Activated CD4-positive, alpha-beta T cell treated with anti-CD3 and anti-CD28 coated beads for 36 hours (primary cell): ENCODE measurements at places on chromosomes 3 and 15. TPM values are rescaled to one million over a fixed set of nuclear protein-coding genes. Genes with fewer than 3 reads are reported as not detected.

- no peak for DNase-seq
Observed at GRCh38 chr3:31968927-31969418, 12.1 kb downstream of the OSBPL10 start.

Gene CLDN18
- total RNA-seq = not detected

GRCh38 chr3:10187290-10187876 lies 22.7 kb downstream of the IRAK2 start:
- no peak for DNase-seq

Gene CHRM5
- not detected for total RNA-seq

Gene ZNF774
- total RNA-seq = 2.0 TPM

- no peak for DNase-seq
Observed at GRCh38 chr15:75985971-75986370, 26.3 kb downstream of the NRG4 start.

DNA sequence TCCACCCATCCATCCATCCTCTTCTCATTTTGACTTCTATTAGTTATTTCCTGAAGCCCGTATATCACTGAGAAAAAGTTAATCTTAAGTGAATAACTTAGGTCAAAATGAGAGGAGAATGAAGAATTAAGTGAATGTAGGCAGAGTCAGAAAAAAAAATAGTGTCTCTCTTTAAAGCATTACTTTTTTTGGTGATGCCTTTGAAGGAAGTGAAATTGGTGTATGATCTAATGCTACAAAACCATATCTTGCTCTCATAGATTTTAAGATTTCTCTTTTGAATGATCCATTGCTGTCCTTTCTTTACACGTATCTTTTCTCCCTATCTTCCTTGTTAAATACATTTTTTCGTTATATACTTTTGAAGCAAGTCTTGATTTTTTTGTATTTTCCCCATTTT lies 23.4 kb downstream of the FNDC3B start:
- DNase-seq = no peak

DNA sequence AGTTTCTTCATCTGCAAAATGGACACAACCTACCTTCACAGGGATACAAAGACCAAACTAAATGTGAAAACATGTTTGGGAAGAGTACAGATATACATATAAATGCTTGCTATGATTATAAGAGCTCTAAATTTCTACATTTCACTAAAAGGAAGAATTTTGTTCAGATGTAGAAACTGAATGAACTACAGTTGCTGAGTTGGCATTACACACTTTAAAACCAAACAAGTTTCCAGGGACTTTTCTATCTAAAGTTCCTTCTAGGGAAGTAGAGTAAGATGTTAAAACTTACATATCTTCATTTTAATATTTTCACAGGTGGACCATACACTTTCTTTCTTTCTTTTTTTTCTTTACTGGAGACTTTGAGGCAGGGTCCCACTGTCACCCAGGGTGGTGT lies 4.6 kb downstream of the AAGAB start:
- DNase-seq = no peak

Gene PRR20G
- not detected for total RNA-seq

- no peak for DNase-seq
Observed at GRCh38 chr3:116950301-116951055, 240.9 kb downstream of the TUSC7 start.

Gene CEMIP
- not detected for total RNA-seq

GRCh38 chr3:23810343-23811184 lies 4.8 kb downstream of the UBE2E1 start:
- DNase-seq = peak; percentile 69

Gene ATP8B4
- total RNA-seq = 5.0 TPM

GRCh38 chr15:25060996-25061620 lies 106.3 kb downstream of the SNRPN start:
- no peak for DNase-seq

DNA sequence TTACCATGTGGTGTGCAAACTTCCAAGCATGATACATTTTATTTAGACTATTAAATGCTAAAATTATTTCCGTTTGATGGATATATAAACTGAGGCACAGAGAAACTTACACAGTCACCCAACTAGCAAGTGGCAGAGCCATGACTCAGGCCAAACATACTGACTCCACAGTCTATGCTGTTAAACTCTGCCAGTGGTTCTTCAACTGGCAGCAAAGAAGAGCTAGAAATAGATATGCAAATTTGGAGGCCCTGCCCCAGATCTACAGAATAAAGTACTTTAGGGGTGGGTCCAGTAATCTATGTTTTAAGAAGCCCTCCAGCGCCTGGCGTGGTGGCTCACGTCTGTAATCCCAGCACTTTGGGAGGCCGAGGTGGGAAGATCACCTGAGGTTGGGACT lies 400.0 kb downstream of the FOXP1 start:
- no peak for DNase-seq

DNA sequence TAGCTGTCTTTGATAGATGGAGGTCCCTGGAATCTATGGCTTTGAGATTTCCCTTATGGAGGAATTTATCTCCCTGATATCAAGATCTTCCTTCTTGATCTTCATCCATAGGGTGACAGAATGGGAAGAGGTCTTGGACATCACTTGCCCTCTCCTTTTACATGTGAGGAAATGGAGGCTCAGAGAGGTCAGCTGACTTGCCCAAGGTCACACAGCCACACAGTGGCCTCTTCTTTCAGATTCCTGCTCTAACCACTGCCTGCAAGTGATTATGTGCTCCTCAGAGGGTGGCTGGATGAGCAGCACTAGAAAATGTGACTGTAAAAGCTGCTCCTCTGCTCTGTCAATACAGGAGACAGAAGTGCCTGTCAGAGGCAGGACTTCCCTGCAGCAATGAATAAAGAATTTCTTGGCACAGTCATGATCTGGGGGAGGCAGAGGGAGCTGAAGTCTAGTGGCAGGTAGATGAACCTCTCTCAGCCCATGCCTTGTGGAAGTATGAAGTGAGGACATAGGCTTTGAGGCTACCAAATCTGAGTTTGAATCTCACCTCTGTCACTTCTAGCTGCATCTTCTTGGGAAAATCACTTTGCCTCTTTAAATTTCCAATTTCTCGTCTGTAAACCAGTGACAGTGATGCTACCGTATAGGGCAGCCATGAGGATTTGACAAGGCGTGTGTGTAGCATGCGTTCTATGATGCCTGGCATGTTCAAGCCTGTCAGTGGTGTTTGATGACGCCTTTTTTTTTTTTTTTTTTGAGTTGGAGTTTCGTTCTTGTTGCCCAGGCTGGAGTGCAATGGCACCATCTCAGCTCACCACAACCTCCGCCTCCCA lies 12.0 kb downstream of the SSUH2 start:
- DNase-seq = no peak

Gene DGKG
- 1.3 TPM for total RNA-seq

- no peak for DNase-seq
Observed at GRCh38 chr15:37109872-37110572, 9.7 kb upstream of the MEIS2 start.

Gene ZNF80
- 0.27 TPM for total RNA-seq

DNA sequence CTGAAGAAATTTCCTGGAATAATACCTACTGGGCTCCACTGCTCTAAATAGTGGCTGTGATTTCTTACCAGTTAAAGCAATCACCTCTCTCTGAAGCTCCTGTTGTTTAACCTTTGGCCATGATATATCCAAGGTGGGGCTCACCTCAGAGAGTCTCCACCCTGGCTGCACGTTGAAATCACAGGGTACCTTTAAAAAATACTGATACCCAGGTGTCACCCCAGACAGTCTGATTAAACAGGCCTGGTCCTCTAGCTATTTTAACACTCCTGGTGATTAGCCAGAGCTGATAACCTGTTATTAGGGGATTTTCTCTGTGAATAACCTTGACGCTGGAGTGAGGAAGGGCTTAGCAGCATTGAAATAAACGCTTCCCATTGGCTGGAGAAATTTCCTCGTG lies 22.3 kb upstream of the ZBTB38 start:
- no peak for DNase-seq

DNA sequence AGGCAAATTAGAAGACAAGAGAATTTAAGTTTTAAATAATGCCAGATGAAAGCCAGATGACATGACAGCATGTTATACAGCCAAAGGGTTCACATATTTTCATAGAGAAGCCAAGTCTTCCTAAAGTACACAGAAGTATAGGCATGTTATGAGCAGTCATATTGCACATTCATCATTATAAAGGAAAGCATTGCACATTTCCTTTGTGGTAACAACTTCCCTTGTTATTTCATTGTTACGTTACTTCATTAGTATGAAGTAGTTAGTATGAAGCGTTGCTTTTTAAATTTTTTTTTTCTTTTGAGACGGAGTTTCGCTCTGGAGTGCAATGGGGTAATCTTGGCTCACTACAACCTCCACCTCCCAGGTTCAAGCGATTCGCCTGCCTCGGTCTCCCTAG lies 4.6 kb upstream of the ABCC5 start:
- no peak for DNase-seq

- no peak for DNase-seq
Observed at GRCh38 chr3:14151471-14152083, 26.7 kb downstream of the TMEM43 start.

DNA sequence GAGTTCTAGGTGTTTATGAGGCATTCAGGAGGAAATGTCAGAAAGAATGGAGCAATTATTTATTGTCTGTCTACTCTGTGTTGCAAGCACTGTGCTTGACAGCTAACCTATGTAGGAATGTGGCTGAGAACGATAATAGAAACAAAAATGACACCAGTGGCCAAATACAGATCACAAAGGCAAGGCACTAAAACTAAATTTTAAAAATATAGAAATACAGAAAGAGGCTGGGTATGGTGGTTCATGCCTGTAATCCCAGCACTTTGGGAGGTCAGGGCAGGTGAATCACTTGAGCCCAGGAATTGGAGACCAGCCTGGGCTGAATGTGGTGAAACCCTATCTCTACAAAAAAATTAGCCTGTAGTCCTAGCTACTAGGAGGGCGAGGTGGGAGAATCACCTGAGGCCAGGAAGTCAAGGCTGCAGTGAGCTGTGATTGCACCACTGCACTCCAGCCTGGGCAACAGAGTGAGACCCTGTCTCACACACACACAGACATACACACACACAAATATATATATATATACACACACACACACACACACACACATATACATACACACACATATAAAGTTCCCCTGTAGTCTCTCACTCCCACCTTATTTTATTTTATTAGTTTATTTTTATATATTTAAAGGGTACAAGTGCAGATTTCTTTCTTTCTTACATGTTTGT lies 6.0 kb downstream of the PRKCI start:
- DNase-seq = no peak

Gene NPAP1
- not detected for total RNA-seq

- no peak for DNase-seq
Observed at GRCh38 chr15:75143738-75144334, 57.8 kb upstream of the C15orf39 start.

GRCh38 chr3:189727898-189728297 lies 96.7 kb downstream of the TP63 start:
- DNase-seq = no peak

Gene ITIH1
- not detected for total RNA-seq

Gene LIPC
- 0.30 TPM for total RNA-seq

Gene PLSCR5
- not detected for total RNA-seq
